ENCODE measurements at places on chromosomes 6 and 20. TPM values are rescaled to one million over a fixed set of nuclear protein-coding genes. Genes with fewer than 3 reads are reported as not detected.

DNA sequence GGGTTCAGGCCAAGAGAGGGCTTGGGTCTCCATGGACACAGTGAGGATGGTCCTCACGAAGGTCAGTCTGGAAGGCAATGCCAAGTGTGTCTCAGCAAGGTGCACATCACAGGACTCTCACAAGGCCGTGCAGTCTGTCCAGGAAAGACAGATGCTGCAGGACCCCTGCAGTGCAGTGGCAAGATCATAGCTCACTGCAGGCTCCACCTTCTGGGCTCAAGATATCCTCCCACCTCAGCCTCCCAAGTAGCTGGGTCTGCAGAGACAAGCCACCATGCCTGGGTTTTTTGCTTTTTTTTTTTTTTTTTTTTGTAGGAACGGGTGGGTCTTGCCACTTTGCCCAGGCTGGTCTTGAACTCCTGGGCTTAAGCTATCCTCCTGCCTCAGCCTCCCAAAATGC lies 26.4 kb downstream of the ZMYND8 start:
- no peak for DNase-seq

The FAM209B gene
- polyA plus RNA-seq, result 0.66 TPM

- no peak for DNase-seq
Observed at GRCh38 chr20:43840382-43841070, 74.1 kb upstream of the TOX2 start.

The GJA10 gene
- polyA plus RNA-seq, result not detected

The UBD gene
- polyA plus RNA-seq, result 0.15 TPM

All from CD14-positive monocyte (primary cell).